Bone marrow (tissue), 2 donors: ENCODE measurements at places on chromosomes 16 and 17.

DNA sequence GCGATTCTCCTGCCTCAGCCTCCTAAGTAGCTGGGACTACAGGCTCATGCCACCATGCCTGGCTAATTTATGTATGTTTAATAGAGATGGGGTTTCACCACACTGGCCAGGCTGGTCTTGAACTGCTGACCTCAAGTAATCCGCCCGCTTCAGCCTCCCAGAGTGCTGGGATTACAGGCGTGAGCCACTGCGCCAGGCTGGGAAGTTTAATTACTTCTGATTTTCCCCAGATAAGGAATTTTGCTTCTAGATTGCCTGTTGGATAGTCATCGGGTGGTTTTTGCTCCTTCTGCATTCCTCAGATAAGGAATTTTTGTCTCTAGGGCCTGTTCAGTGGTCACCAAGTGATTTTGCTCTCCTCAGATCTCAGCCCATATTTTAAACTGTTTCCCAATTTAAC lies 112.5 kb downstream of the MAP2K4 start:
- no peak for DNase-seq

GRCh38 chr17:70091696-70092095 lies 16.7 kb downstream of the KCNJ16 start:
- DNase-seq, result no peak

DNA sequence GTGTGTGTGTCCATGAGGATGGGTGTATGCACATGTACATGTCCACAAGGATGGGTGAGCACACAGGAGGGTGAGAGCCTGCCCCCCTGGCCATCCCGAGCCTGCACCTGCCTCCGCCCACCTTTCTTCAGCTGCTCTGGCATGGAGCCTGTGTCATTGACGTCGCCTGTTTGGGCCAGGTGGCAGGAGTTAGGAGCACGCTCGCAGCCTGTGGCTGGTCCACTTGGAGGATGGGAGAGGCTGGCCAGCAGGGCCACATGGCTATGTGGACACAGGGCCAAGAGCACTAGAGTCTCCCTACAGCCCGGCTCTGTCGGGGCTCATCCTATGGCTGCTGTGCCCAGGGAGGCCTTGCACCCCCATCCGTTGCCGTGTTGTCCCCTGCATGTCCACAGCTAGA lies 21.4 kb downstream of the BAHCC1 start:
- DNase-seq, result no peak

- no peak for DNase-seq
Measured at GRCh38 chr17:37116671-37117185, 168.0 kb downstream of the AATF start.

GRCh38 chr17:47726796-47727703 lies 6.0 kb upstream of the TBX21 start:
- DNase-seq, result no peak

- DNase-seq, result no peak
Measured at GRCh38 chr17:56826611-56827414, 6.9 kb downstream of the C17orf67 start.
